Amygdala (tissue), 56 donors: ENCODE measurements at places on chromosomes 2 and 18.

DNA sequence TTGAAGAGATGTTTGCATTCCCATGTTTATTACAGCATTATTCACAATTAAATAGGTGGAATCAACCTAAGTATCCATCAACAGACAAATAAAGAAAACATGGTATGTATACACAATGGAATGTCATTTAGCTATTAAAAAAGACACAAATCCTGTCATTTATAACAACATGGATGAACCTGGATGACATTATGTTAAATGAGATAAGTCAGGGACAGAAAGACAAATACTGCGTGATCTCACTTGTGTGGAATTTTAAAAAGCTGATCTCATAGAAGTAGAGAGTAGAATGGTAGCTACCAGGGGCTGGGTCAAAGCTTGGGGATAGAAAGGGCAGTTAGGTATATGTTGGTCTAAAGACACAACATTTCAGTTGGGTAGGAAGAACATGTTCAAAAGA is 376.3 kb downstream of the EPHA4 start:
- no peak for DNase-seq

GRCh38 chr2:231575612-231576256 is 16.9 kb upstream of the TEX44 start:
- no peak for DNase-seq

DNA sequence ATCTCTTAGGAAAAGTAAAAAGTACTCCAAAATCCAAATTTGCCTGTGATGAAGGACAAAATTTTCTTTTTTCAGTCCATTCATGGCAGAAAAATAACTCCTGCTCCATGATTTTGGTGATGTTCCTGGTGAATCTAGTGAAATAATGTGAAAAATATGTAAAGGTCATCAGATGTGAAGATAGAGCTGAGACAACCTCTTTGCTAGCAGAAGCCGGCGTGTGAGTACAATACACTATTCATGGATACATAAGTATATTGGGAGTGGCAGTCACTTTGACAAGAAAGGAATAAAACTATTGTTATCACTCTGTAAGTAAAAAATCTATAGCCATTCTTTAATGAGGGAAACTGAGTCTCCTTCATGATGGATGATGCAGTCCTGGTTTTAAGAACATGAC is 6.3 kb upstream of the SLC1A4 start:
- DNase-seq: no peak

GRCh38 chr2:239079671-239080294 is 231.9 kb downstream of the TWIST2 start:
- no peak for DNase-seq

DNA sequence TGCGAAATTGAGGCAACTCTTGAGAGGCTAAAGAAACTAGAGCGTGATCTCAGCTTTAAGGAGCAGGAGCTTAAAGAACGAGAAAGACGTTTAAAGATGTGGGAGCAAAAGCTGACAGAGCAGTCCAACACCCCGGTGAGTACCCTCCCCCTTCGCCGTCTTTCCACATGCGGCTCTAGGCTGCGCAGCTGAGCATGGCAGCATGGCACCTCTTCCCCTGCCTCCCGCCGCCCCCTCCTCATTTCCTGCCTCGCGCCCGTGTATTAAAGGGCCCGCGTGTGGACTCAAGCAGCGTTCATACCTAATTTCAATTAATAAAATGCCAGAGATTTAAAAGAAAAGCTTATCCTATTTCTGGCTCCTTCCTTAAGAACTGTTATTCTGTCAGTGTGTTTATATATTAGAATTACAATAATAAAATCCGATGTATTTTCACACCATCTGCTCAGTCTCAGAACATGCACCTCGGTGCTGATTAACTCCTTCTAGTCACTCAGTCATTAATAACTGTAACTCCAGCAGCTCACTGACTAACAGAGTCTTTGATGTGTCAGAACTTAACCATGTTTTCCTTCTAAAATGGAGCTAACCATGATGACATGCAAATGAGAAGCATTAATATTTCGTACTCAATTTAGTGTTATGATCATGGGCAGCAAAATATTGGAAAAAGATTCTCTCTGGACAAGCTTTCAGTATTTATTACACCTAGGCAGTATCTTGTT is 137.4 kb upstream of the CDCA7 start:
- DNase-seq: no peak

DNA sequence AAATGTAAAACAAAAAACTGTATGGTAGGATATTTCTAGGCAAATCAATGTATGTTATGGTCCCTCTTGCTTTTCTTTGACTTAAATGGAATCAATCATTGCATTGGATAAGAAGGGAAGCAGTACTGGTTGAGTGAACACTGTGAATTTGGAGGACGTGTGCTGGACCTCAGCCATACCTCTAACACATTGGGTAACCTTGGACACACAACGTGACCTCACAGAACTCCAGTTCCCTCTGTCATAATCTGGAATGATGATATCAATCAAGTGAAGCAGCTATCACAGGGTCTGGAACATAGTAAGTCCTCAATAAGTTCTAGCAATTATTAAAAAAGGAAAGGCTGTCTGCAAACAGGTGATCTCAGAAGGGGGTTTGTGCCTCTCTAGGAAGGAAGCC is 474.9 kb upstream of the TCF4 start:
- DNase-seq: no peak

- DNase-seq: no peak
Observed at GRCh38 chr2:171541202-171541887, 19.1 kb downstream of the CYBRD1 start.

- no peak for DNase-seq
Observed at GRCh38 chr2:106596844-106597243, 109.7 kb downstream of the CD8B2 start.

- DNase-seq: no peak
Observed at GRCh38 chr2:86037141-86037794, 68.4 kb downstream of the POLR1A start.

- no peak for DNase-seq
Observed at GRCh38 chr2:144701259-144701658, 181.3 kb upstream of the ZEB2 start.

- no peak for DNase-seq
Observed at GRCh38 chr2:96788442-96789244, 27.4 kb upstream of the CNNM3 start.

DNA sequence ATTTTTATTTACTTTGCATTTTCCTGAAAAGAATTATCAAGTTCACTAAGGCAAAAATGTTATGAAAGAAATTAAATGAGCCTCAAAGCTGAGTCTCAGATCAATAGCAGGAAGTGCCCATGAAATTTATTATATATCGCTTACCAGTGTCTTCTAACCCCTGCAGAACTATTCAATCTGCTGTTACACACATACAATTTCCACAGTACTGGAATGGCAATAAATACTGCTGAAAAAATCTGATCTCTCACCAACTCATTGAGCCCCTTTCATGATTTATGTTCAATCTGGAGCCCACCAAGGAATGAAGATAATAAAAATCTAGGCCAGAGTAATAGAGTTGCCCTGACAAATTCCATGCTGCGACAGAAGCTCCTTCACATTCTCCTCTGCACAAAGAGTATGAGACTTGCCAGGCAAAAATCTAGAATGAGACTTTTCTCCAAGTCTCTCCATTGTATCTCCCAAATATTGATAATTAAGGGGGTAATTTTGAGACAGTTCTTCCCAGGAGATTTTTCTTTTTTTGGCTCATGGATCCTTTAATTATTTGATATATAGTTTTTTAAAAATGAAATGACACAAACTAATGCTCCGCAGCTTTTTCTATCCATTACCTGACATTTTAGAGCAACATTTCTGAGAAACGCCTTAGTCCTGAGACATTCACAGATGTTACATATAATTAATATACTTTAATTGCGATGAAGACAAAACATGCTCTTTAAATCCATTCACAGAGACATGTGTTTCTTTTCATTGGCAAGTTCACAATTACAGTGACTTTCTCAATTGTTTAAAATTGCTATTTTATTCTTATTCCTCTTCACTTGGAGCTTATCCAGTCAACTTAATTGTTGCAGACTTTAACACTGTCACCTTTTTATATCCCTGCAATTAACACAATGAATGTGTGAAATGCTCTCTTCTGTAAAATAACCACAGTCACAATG is 1020.4 kb downstream of the CBLN2 start:
- no peak for DNase-seq

DNA sequence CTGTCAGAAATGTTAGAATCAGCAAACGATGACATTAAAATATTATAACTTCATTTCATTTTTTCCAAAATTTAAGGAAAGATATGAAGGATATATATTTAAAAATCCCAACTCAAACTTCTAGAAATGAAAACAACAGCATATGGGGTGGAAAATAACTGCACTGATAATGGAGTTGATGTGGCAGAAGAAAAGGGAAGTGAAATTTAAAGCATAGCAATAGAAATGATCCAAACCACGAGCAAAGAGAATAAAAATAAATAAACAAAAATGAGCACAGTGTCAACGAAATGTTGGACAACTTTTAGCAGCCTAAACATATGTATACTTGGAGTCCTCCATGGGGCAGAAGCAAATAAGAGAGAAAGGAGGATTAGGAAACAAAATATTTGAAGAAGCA is 280.2 kb downstream of the KCNJ3 start:
- no peak for DNase-seq

- no peak for DNase-seq
Observed at GRCh38 chr2:183224948-183225347, 100.7 kb downstream of the NUP35 start.

DNA sequence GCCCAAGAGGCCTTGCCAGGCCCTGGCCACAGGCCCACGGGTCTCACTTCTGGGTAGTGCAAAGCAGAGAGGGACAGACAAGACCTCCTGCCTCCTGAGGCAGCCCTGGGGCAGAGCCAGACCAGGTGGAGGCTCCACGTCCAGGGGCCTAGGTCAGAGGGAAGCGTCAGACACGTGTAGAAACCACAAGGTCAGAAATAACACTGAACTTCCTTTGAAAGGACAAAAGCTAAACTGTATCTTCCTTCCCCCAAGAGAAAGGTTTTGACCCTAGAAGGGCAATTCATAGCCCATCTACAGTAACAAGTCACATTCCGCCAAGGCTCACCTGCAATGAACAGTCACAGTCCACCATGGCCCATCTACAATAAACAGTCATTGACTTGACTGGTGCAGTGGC is 17.9 kb downstream of the SDC1 start:
- DNase-seq: no peak

DNA sequence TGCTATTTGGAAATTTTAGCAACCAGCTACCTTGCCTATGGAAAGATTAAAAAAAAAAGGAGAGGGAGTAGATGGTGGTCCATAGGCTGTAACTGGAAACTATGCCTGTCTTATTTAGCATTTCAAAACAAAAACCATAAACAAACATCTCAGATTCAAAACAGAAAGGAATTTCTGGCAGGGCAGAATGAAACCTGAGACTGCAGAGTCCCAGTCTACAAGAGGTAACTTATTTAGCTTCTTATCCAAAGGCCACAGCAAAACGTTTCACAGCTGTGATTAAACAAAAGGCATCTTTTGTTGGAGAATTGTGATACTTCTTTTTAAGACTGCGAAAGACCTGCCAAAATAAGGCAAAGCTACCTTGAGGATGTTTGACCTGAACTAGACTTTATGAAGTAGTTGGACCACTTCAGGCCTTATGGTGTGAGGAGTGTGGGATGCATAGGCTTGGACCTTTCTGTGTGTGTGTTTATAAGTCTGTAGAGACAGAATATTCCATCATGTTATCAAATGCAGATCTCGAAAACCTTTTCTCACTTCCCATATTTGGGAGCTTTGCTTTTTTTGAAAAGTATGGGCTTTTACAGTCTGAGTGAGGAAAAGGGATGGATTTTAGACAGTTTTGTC is 11.0 kb downstream of the CRIM1 start:
- no peak for DNase-seq

DNA sequence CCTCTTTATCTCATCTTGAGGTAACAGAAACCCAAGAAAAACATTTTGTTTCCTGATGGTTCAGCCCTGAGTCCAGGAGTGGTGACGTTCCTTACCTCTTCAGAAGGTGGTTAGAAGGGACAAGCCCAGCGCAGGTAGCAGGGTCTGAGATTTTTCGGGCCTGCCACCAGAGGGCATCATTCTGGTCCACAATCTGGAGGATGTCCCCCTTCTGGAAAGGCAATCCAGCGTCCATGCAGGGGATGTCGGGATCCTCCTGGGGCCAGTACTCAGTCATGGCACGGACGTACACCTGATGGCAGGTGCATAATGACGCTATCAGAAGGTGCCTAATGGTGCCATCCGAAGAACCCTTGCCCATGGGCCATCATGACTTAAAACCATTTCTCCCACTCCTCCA is 17.7 kb downstream of the MPP4 start:
- no peak for DNase-seq

- DNase-seq: no peak
Observed at GRCh38 chr2:71933467-71934319, 214.0 kb downstream of the CYP26B1 start.

GRCh38 chr2:96153991-96154431 is 8.8 kb upstream of the DUSP2 start:
- no peak for DNase-seq

DNA sequence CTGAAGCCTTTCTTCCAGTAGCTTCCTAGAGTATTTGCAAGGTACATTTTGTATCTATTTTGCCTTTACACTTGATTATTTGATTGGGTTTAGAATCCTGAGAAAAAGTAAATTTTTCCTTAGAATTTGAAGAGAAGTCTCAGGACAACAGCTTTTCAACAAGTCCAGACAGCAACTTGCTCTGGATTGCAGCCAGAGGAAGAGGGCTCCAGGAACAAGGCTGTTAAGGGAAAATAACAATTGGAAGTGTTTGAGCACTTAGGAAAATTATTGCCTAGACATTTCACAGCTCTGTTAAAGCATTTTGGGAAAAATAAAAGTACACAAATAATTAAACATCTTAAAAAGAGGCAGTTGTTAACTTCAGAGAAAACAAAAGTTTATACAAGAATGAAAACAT is 58.3 kb upstream of the RAPGEF4 start:
- DNase-seq: no peak

- no peak for DNase-seq
Observed at GRCh38 chr2:67604360-67604759, 207.2 kb downstream of the ETAA1 start.

DNA sequence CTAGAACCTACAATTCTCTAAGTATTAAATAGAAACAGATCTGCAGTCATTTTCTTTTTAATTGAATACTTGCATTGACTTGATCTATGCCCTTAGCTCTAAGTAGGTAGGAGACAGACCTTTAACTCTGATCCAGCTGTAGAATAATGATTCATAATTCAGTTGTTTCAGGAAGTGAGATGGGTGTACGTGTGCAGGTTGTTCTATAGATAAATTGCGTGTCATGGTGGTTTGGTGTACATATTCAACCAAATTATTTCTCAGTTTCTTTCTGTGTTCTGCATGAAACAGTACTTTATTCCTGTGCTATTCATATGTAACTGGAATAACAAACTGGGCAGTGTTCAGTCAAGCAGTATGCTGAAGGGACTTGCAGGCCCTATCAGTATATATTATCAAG is 34.3 kb upstream of the CD226 start:
- no peak for DNase-seq
